ENCODE measurements at places on chromosomes 12 and 14. TPM values are rescaled to one million over a fixed set of nuclear protein-coding genes. Genes with fewer than 3 reads are reported as not detected.

Gene TC2N
- total RNA-seq, result 38.1 TPM

Gene TAS2R8
- not detected for total RNA-seq

Gene MYH7
- 0.56 TPM for total RNA-seq

Gene NAV3
- total RNA-seq, result not detected

Gene CEP170B
- 7.9 TPM for total RNA-seq

Data from activated T-cell treated with anti-CD3 and anti-CD28 coated beads, Interleukin-2, amount 50 U/mL, for 72 hours (primary cell).